ENCODE measurements at places on chromosomes 1 and 21. TPM values are rescaled to one million over a fixed set of nuclear protein-coding genes. Genes with fewer than 3 reads are reported as not detected.

- DNase-seq, result no peak
Observed at GRCh38 chr1:223008808-223009207, 134.2 kb downstream of the TLR5 start.

DNA sequence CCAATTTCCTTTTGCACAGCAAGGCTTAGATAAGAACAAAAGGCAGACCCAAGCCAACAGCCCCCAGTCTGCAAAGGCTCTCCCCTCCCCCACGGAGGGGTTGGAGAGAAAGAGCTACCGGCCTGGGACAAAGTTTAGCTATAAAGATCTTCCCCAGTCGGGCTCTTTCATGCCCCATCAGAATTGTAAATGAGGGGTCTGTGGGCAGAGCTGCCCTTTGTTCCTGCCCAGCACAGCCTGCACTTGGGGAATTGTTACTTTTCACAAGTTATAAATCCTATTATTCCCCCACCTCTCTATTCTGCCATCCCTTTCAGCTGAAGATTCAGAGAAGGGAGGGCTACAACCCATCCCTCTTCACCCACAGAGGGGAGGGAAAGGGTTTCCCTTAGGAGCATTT lies 3.5 kb downstream of the MYCL start:
- no peak for DNase-seq

- DNase-seq, result no peak
Observed at GRCh38 chr1:226695335-226695900, 43.7 kb downstream of the ITPKB start.

DNA sequence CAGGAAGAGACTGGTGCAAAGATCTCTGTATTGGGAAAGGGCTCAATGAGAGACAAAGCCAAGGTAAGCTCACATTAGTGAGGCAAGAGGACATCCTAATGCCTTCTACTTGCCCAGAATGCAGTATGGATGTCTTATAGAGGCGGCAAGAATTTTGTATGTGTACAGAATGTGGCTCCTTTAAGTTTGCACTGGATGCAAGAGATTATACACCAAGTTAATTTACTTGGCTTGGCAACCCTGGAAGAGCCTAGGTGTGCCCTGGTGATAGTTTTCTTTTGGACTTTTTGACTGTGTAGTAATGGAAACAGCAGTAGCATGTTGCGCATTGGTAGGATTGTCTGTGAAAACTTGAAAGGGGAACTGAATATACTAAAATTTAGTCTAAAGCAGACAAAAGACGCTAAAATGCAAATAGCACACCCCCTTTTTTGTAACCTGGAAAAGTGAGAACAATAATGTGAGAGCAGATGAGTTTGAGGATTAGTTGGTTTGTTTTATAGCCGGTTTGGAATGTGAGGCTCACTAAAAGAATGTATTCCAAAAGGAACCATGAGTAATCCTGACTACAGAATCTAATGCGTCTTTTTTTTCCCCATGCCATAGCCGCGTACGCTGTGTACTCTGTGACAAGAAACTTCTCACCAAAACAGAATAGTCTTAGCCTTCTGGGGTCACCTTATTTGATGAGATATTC lies 18.1 kb downstream of the KHDRBS1 start:
- peak; percentile 48 for DNase-seq

DNA sequence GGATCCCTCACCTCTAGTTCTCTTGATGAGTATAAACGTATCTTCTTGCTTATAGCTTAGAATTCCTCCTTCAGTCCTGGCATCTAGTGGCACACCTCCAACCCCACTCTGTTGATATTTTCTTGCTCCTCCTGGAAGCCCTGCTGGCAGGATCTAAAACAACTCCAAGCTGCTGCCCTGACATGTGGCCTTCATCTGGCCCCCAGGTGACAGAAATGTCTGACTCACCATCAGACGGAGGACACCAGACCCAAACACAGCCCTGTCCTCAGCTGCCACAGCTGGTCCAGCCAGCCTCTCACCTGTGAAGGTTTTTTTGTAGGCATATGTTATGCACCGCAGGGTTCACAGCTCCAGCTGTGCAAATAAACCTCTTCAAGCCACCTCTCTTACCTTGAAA lies 53.4 kb downstream of the KRTAP19-8 start:
- DNase-seq, result no peak

- no peak for DNase-seq
Observed at GRCh38 chr1:169260478-169261151, 107.0 kb downstream of the NME7 start.

GRCh38 chr1:206912445-206913095 lies 9.2 kb downstream of the FCMR start:
- peak; percentile 75 for DNase-seq

DNA sequence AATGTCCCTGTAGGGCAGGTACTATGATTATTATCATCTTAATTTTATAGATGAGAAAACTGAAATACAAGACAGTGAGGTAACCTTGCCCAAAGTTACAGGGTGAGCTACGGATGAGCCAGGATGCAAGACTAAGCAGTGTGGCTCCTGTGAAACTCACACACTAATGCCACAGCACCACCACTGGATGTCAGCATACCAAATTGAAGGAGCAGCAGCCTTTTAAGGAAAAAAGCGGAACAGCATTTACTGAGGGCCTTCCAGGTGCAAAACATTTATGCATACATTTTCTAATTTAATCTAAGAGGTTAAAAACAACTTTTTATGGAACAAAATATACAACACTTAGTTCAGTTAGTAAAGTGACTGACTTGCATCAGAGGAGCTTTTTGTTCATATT lies 41.7 kb downstream of the SEC16B start:
- DNase-seq, result peak; percentile 27

DNA sequence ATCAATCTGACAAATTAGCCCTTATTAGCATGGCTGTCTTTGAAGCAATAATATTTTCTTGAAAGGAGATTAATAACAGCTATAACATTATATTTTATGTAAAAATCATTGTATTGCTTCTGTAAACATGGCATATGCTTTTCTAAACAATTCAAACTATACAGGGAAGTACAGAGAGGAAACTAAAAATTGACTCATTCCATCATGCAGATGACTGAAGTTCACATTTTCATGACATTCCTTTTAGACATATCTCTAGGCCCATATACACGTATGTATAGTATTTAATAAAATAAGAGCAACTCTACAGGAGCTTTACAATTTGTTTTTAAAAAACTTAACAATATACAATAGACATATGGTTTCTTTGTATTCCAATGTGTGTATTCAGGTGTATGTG lies 5.6 kb upstream of the DHCR24 start:
- DNase-seq, result no peak

DNA sequence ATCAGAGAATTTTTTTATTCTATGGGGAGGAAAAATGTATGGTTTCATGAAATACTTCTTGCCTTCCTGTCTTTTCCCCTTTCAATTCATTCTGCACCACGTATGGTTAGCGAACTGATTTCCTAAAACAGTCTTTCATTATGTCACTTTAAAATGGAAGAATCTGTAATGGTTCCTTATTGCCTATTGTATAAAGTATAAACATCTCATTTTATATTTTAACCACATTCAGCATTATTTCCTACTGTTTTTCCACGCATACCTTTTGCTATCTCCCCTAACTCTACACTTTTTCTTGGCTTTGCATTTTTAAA lies 232.3 kb upstream of the B3GALT2 start:
- no peak for DNase-seq

DNA sequence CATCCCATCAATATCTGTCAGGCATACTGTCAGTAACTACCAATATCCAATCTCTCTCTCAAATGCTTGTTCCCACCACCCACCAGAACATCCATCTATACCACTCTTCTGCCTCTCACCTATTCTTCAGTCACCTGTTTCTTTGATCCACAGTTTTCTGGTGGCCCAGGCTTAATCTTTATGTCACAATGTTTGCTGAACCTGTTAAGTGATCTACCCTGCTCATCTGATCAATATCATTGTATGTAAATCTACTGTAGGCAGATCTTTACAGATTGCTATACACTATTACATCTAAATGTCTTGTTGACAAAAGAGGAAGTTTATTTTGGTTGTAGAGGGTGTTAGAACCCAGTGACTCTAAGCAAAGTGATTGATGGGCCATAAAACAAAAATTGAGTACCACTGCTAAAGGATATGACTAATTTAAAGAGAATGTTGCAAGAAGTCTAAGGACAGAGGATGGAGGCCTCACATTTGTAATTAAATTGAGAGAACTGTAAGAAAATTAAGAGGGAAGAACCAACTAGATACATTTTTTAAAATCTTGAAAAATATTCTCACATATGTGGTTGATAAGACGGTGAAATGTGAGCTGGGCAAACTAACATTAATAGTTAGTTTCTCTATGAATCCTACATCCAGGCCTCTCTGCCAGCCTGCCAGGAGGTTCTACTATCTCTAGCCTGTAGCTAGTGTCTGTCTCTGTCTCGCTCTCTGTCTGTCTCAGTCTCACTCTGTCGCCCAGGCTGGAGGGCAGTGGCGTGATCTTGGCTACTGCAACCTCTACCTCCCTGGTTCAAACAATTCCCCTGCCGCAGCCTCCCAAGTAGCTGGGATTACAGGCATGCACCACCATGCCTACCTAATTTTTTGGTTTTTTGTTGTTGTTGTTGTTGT lies 34.1 kb downstream of the EGLN1 start:
- DNase-seq, result no peak

- no peak for DNase-seq
Observed at GRCh38 chr1:186152227-186152619, 222.8 kb downstream of the TPR start.

DNA sequence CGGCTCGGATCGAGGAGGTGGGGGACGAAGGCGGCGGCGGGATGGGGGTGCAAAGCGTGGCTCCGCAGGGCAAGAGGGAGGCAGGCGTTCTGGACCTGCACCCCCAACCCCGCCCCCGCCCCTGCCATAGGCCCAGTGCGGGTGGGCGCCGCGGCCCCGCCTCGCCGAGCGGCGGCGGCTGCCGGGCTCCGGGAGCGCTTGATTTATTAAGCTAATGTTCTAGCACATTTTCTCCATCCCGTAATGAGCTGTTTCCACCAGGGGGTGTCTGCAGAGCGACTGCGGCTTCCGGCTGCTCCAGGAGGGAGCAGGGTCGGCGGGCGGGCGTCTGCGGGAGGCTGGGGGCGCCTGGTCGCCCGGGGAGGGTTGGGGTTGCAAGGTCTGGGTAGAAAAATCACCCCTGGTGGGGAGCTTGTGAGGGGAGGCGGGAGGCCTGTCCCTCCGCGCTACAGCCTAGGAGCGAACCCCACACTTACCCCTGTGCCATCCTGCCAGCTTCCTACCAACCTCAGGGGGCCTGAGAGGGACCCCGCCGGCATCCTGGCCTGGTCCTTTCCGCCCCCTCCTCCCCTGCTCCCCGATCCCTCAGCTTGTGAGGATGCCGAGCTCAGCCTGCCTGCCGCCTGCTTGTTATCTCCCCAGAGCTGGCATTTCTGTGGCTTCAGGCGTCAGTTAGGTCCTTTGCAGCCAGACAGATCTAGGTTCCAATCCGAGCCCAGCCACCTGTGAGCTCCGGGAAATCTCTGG lies 48.5 kb upstream of the ACOT11 start:
- peak; percentile 42 for DNase-seq

DNA sequence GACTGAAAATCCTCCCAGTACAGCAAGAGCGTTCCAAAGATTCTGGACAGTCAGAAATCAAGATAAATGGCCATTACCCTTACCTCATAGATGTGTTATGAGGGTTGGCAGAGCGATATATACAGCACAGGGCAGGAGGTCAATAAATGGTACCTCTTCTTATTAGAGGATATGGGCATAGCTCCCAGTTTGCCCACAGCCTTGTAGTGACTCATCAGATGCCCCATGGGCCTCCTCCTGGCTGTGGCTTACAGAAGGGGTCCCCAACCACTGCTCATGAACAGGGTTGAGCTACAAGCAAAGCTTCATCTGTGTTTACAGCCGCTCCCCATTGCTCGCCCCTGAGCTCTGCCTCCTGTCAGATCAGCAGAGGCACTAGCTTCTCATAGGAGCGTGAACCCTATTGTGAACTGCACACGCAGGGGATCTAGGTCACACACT lies 7.3 kb upstream of the IFNGR2 start:
- DNase-seq, result no peak

- no peak for DNase-seq
Observed at GRCh38 chr1:169741666-169742394, 8.0 kb upstream of the SELE start.

DNA sequence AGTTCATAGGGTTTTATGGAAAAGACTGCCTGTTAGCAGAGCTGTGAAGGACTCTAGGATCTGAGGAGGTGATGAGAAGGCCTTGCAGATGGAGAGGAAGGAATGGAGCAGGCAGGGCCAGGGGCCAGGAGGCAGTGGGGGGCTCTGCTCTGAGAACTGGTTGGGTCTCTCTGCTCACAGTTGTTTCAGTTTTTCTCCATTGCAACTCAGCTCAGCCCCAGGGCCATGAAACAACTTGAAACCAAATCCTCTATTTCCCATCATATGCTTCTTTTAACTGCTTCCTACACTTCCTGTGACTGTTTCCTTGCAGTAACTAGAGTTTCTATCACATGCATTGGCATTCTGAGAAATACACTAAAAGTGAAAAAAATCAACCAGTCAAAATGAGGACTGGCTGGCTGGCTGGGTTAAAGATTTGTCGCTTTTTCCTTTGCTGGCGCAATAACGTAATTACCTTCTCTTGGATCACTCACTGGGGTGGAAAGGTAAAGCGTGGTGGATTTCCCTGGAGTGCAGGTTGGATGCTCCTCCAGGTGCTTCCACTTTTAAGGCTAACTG lies 172.0 kb downstream of the CDC7 start:
- DNase-seq, result no peak

GRCh38 chr21:28790335-28790734 lies 202.3 kb downstream of the LTN1 start:
- DNase-seq, result no peak

DNA sequence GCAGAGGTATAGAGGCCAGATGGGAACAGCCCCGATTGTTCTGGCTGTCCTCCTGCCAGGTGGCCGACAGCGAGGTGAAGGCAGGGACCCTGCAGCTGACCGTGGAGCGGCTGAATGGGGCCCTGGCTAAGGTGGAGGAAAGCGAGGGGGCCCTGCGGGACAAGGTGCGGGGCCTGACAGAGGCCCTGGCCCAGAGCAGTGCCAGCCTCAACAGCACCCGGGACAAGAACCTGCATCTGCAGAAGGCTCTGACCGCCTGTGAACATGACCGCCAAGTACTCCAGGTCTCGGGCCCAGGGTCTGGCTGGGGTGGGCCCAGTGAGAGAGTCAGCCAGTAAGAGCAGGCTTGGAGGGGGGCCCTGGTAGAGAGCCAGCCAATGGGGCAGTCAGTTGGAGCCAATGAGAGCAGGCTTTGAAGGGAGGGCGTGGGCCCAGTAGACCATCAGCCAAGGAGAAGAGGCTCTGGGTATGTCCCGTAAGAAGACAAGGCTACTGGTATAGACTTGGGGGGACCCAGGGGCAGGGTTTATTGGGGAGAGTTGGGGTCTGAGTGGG lies 11.3 kb downstream of the MFAP2 start:
- no peak for DNase-seq

Gene OLFML2B
- not detected for total RNA-seq

Gene TLR5
- 0.79 TPM for total RNA-seq

Gene TCHH
- under 0.01 TPM for total RNA-seq

Gene TGFB2
- total RNA-seq, result 6.1 TPM

All from bronchial epithelial cell (primary cell).